Pulmonary artery endothelial cell (primary cell): ENCODE measurements at places on chromosomes 1 and 21. TPM values are rescaled to one million over a fixed set of nuclear protein-coding genes. Genes with fewer than 3 reads are reported as not detected.

Gene SLC45A1
- total RNA-seq, result 0.78 and 1.2 TPM in 2 replicates

Gene KISS1
- total RNA-seq, result 0.67 and 0.79 TPM in 2 replicates

Gene HEYL
- total RNA-seq, result not detected in 2 replicates

Gene TNFRSF25
- 8.4 and 8.8 TPM in 2 replicates for total RNA-seq

Gene SPRR2A
- total RNA-seq, result not detected in 2 replicates

Gene LCE2C
- total RNA-seq, result not detected in 2 replicates

Gene ASPM
- total RNA-seq, result 27.8 and 54.6 TPM in 2 replicates

Gene OR14K1
- not detected in 2 replicates for total RNA-seq

Gene KCNE1
- total RNA-seq, result 0.13 and 0.14 TPM in 2 replicates

Gene AHDC1
- 4.3 and 7.0 TPM in 2 replicates for total RNA-seq

Gene SLC2A5
- total RNA-seq, result not detected in 2 replicates

Gene KLHDC7A
- total RNA-seq, result not detected in 2 replicates

Gene KAZN
- 0.73 and 0.85 TPM in 2 replicates for total RNA-seq

Gene SPATA45
- not detected in 2 replicates for total RNA-seq

Gene HES3
- total RNA-seq, result not detected in 2 replicates

Gene FALEC
- 0.20 TPM in 1 of 2 replicates, not detected in the other for total RNA-seq

Gene TEDDM1
- total RNA-seq, result not detected in 2 replicates

Gene NR1I3
- total RNA-seq, result not detected in 2 replicates

Gene XCL2
- total RNA-seq, result not detected in 2 replicates

Gene HAO2
- not detected in 2 replicates for total RNA-seq

Gene TINAGL1
- 373 and 383 TPM in 2 replicates for total RNA-seq

Gene ERICH3
- not detected in 2 replicates for total RNA-seq

Gene VTCN1
- not detected in 2 replicates for total RNA-seq

Gene ELAPOR1
- 0.21 and 0.26 TPM in 2 replicates for total RNA-seq

Gene SLC35D1
- 4.2 and 9.1 TPM in 2 replicates for total RNA-seq

Gene FMO3
- total RNA-seq, result 0.28 TPM in 1 of 2 replicates, not detected in the other

Gene PROX1
- total RNA-seq, result 0.46 and 0.49 TPM in 2 replicates

Gene PLPPR4
- not detected in 2 replicates for total RNA-seq

Gene MMEL1
- 2.7 and 3.7 TPM in 2 replicates for total RNA-seq
